ENCODE measurements at places on chromosomes 11 and 22. TPM values are rescaled to one million over a fixed set of nuclear protein-coding genes. Genes with fewer than 3 reads are reported as not detected.

- no peak for DNase-seq
Observed at GRCh38 chr11:44004452-44005062, 43.2 kb upstream of the ACCSL start.

- DNase-seq = peak; percentile 57
Observed at GRCh38 chr11:102530558-102530957, at the start of gene MMP7. TSS of gene MMP7 (minus strand) at chr11:102530747. CDS start at chr11:102530700, 47 bp downstream.

- DNase-seq = no peak
Observed at GRCh38 chr11:46229230-46229629, 48.2 kb upstream of the CREB3L1 start.

GRCh38 chr22:49962012-49962750 lies 1.6 kb downstream of the PIM3 start:
- peak; percentile 93 for DNase-seq

- DNase-seq = no peak
Observed at GRCh38 chr11:121539000-121539399, 86.2 kb upstream of the SORL1-AS1 start.

- peak; percentile 71 for DNase-seq
Observed at GRCh38 chr11:65384301-65384889, 1.9 kb upstream of the SLC25A45 start.

GRCh38 chr11:124310721-124311120 lies 3.0 kb downstream of the OR8D1 start:
- no peak for DNase-seq

DNA sequence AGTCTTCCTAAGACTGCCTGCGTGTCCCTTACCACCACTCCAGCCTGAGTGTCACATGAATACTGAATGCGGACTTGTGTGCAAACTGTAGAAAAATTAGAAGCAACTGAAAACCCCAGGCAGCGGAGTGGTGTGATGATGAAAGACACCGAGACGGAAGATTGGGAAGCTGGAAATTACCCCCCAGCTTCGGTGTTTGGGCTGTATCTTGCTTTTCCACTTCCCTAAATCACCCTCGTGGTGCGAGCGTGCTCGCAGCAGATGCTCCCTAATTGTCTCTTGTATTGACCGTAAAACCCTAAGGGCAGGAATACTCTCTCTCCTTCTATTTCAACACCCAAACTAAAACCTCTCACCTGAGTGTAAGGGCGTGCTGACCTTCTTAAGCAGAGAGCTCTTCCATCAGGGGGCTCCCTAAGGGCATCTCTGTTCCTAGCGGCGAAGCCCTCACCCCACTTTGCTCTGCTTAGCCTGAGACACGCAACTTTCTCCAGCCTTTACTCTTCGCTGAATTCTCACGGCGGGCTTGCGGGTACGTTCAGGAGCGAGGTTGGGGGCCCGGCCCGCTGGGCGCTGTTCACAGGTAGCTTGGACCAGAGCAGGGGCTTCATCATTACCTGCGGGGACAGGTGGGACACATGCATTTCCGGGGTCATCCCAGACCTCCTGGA lies 62.4 kb downstream of the CRYBB2 start:
- DNase-seq = no peak

- peak; percentile 38 for DNase-seq
Observed at GRCh38 chr22:50292643-50293440, 14.6 kb downstream of the PLXNB2 start.

- DNase-seq = no peak
Observed at GRCh38 chr11:77035039-77035438, 841 bp downstream of the B3GNT6 start.

GRCh38 chr11:477052-477715 lies 27.1 kb downstream of the PTDSS2 start:
- DNase-seq = no peak

GRCh38 chr22:38924347-38924952 lies 33.0 kb upstream of the APOBEC3A start:
- peak; percentile 90 for DNase-seq

- DNase-seq = no peak
Observed at GRCh38 chr11:35354644-35355043, 64.7 kb downstream of the SLC1A2 start.

DNA sequence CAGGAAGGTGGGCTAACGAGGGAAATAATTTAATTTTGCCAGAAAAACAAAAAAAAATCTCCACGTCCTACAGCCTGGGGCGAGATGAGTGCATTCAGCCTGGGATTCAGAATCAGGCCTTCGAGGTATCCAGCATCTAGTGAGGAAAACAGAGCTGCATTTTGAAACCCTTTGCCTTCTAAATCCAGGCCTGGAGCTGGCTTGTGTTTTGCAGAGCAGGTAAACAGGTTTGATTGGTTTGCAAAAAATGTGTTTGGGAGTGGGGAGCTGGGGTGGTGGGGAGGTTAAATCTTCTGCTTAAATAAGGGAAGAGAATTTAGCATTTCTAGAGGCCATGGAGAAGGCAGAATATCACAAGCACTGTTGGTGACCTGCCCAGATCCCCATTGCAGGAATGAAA lies 29.7 kb upstream of the RASD2 start:
- no peak for DNase-seq

- no peak for DNase-seq
Observed at GRCh38 chr11:15227011-15227410, 112.3 kb downstream of the INSC start.

DNA sequence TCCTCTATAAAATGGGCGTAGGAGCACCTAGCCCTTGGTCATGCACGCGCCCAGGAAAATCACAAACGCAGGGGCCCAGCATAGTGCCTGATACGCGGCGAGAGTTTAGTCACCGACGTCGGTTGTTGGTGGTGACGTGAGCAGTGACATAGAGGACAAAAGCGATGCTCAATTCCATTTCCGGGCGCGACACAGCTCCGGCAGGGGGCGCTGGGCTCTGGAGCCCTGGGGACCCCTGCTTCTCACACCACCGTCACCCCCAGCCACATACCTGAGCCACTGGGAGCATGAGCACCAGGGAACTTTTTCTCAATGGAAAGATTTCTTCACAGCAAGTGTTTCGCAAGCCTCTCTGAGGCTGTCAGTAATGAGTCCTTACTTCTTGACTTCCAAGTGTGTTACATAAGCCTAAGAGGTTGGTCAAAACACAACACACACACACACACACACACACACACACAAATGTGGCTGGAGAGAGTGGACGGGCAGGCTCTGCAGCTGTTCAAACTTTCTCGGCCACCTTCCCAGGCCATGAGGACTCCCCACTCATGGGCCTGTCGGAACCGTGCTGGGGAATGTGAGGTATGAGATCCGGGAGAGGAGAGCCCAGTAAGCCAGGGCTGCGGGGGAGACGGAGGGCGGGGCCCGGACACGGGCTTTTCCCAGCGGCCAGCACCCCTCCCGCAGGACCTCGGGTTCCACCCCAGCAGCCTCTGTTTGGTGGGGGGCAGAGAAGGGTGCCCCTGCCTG lies 36.9 kb upstream of the LINC01488 start:
- DNase-seq = no peak

DNA sequence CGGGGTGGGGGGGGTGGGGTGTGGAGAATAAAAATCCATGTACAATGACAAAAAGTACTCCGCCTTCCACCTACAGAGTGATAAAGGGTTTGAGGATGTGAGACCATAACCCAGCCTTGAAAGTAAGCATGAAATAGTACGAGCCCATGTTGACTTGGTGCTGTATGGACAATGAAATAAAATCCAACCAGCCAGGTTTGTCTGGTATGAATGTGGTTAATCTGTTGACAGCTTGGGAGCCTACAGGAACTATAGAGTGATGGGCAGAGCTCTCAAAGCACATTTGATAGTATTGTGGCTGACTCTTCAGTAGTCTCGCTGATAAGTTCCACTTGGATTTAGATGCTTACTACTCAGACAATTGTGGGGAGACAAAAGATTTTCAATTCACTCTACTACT lies 48.8 kb upstream of the CD44 start:
- no peak for DNase-seq

GRCh38 chr11:71491531-71491930 lies 35.5 kb upstream of the KRTAP5-7 start:
- DNase-seq = no peak

- no peak for DNase-seq
Observed at GRCh38 chr22:29734838-29735237, 15.0 kb downstream of the CABP7 start.

DNA sequence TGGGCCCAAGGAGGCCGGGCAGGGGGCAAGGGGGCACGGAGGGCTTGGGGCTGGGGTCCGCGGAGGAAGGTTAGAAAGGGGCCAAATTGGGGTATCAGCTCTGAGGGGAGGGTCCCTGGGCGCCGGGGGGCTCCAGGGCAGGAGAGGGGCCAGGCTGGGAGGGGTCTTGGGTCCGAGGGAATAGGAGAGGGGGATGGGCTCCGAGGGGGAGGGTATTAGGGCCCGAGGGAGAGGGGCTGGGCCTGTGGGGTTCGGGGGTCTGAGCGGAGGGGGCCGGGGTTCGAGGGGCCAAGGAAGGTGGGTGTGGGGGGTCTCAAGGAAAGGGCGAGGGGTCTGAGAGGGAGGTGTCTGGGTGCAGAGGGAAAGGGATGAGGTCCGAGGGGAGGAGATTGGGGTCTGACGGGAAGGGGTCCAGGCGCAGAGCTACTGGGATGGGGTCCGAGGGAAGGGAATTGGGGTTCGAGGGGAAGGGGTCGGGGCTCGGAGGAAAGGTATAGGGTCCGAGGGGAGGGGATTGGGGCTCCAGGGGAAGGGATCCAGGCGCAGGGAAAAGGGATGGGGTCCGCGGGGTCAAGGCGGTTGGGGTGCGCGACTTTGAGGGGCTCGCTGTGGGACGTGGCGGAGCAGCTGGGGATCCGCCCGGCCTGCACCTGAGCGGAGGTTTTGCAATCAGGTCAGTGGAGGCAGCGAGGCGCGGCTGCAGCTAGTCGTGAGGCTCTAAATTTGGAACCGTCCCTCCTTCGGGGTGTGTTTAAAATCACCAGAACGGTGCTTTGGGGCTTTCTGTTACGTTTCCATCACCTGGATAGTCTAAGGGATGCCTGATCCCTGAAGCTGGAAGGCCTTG lies 728 bp downstream of the CTTN start:
- DNase-seq = no peak

GRCh38 chr11:19711911-19712280 lies 741 bp upstream of the NAV2 start:
- no peak for DNase-seq

DNA sequence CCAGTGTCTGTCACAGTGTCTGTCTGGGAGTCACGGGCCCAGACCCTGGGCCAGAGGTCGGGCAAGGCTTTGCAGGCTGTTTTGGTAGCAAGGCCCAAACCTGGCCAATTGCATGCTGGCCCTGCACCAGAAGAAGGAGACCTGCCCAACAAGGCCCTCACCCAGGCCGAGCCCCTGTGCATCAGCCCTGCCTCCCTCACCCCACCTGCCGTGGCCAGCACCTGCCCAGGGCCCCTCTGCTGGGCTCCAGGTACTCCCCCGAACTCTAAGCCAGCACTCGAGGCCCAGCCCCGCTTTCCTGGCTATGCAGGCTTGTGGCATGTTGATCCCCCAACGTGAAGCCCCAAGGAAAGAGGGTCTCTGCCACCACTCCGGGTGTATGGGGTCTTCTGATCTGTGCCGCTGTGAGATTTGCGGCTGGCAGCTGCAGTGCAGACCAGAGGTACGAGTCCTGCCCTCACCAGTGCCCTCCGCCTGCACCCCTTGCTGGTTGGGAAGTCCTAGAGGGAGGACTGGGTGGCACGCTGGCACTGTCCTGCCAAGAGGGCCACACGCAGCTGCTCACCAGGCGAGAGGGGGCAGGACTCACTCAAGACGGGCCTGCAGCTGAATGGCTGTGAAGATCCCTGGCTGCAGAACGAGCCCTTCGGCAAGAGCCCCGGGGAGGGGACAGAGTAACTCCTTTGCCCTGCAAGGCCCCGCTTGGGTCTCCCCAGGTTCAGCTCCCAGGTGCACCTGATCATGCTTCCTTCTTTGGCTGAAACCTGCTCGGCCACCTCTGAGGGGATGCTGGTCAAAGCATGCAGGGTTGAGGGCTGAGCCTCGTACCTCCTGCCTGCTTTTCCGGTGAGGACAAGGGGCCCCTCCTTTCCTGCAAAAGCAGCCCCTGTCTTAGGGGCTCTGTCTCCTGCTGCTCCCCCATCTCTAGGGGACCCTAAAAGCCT lies 6.7 kb upstream of the SEPTIN5 start:
- DNase-seq = no peak

DNA sequence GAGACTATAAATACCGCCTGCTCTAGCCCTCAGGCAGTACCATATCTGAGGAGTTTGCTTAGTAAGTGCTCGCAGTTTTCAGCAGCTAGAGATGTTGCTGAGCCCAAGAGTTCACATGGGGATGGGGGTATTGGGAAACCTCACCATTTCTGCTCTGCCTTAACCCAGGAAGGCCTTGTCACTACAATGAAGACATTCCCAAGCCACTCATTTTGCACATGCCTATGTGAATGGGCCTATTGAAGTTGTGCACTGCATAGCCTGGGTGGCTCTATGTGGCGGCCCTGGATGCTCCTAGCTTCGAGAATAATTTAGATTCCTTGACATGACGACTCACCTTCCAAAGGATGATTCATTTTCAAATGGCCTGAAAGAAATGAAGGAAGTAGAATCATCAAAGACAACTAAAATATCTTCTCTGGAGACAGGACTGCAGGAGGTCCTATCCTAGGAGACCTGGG lies 163.4 kb downstream of the ADAMTS15 start:
- no peak for DNase-seq

DNA sequence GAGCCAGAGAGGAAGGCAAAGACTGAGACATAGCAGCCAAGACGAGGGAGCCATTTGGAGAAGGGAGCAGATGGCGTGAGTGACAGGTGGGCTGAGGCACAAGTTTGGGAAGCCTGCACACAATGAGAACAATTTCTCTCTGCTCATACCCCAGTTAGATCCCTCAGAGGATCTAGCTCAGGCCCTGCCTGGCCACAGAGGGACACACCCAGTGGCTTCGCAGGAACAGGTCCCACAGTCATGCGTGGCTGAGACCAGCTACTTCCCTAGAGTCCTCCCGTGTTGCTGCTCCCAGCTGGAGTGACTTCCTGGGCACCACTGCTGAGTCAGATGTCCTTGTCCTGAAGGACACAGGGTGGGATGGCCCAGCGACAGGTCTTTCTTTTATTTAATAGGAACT lies 33.4 kb upstream of the LYVE1 start:
- no peak for DNase-seq

C11orf97 gene
- total RNA-seq = not detected

PKP3 gene
- total RNA-seq = 7.3 TPM

ANKK1 gene
- 0.06 TPM for total RNA-seq

CARD16 gene
- total RNA-seq = 32.5 TPM

APOA4 gene
- total RNA-seq = not detected

ZNF214 gene
- 1.8 TPM for total RNA-seq

SLC2A11 gene
- 7.4 TPM for total RNA-seq

KLHL35 gene
- total RNA-seq = 12.3 TPM

SLC37A2 gene
- total RNA-seq = 4.2 TPM

APOBEC3C gene
- total RNA-seq = 1.2 TPM

IFITM2 gene
- 6.1 TPM for total RNA-seq

HEPACAM gene
- total RNA-seq = not detected

MUC15 gene
- 0.36 TPM for total RNA-seq

A4GALT gene
- total RNA-seq = 3.5 TPM

OR5A1 gene
- not detected for total RNA-seq
